ENCODE measurements at places on chromosomes 16 and 17.
A peak's percentile ranks its signal among the peaks of the same experiment; 100 is the strongest.

DNA sequence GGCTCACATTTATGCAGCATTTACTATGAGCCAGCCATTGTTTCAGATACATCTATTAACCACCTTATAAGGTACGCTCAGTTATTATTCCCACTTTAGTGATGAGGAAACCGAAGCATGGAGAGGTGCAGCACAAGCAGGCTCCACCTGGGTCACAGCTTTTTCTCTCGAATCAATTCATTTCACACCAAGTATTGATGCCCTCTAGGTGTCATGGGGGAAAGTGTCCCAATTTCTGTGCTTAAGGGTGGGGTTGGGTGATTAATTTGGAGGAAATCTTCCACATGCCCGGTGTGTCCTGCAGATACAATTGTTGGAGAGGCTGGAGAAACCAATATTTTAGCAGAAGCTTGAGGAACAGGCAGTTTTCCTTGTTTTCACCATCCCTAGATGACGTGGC is 62.7 kb upstream of the DNAJA2 start:
- no peak for DNase-seq

DNA sequence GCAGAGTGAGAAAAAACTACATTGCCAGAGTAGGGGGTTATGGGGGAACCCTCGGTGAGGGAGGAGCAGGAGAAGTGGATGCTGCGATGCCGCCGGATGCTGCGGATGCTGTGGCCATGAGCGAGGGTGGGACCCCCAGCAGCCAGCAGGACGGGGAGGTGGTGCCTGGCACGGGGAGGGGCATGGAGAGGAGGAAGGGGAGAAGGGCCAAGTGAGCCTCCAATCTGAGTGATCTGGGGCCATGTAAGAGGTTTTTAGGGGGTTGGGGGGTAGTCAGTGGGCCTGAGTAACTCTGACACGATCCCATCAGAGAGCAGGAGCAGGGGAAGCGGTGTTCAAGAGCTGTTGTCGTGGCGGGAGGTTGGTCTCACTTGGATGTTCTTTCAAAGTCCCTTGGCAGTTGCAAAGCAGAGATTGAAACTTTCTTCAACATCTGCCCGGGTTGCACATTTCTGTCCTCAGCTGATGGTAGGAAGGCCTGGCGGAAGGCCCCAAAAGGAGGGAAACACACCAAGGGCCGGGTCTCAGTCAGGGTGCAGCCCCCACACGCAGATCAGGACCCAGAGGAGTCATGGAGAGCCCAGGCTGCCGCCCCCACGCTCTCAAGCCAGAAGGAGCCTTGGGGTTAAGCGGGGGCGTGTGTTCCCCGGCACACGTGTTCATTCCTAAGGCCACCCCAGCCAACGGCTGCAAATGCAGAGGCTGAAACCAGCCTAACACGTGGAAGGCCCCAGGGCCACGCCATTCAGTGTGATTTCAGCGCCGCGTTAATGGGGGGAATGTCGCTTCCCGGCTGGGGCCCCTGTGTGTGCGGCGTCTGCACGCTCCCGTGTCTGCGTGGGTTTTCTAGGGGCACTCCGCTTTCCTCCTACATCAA is 81.7 kb downstream of the ZDHHC7 start:
- no peak for DNase-seq

GRCh38 chr17:2215616-2216364 is 87.8 kb downstream of the SMG6 start:
- DNase-seq: peak; percentile 49

DNA sequence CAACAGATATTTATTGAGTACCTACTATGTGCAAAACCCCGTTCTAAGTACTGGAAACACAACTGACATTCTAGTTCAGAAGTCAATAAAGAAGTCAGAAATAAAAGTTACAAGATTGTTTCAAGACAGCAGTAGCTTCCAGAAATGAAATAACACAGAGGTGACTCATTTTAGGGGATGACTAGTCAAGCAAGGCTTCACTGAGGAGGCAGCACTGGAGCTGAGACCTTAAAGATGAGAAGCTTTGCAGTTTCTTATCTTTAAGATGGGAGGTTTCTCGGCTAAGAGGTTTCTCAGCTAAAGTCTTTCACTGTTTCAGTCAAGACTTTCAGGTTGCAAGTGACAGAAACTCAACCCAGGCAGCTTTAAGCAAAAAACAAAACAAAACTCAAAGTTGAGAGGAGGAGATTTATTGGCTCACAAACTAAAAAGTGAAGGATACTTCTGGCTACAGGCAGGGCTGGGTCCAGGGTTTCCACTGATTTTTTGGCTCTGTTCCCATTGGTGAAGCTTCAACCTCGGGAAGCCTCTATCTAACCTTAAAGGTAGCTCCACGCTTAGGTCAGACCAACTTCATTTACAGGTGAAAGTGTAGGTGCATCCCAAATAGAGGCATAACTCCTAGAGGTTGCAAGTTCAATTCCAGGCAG is 7.4 kb upstream of the MMP2 start:
- DNase-seq: no peak

DNA sequence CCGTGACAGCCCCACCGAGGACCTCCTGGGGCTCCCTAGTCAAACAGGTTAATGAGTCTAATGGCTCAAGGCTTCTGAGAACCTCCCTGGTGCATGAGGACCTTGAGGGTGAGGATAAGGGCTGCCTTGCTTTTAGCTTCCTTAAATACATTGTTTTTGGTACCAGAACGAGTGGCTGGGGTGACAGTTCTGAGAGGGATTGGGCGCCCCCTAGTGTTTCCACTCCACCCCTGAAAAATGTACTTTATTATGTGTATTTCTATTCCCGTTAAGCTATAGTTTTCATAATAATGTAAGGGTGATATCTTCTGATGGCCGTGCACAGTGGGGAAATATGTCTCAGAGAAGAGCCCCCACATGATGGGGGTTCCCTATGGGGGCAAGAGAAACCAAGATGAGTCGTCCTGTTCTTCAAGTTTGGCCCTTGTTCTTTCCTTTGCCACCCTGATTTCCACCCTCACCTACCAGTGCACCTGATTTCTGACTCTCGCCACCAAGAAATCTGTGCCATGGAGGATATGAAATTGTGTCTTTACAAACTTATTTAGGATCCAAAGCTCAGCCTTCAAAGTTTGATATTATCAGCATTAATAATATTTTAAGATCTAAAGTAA is 14.5 kb upstream of the VWA3A start:
- peak; percentile 51 for DNase-seq

DNA sequence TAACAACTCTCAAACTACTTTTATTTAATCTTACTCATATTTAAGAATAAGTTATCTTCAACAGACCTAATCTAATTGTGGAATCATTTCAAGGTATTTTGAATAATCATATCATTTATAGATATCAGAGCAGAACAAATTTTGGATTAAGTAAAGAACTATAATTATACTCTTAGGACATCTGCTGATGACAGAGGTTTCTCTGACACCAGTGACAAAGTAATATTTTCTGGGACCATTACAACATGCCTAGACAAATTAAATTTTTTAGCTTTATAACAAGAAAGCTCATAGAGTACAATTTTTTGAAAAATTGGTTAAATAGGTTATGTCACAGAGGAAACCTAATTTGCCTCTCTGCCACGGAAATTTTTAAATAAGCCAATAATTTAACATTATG is 30.5 kb downstream of the C16orf87 start:
- no peak for DNase-seq

DNA sequence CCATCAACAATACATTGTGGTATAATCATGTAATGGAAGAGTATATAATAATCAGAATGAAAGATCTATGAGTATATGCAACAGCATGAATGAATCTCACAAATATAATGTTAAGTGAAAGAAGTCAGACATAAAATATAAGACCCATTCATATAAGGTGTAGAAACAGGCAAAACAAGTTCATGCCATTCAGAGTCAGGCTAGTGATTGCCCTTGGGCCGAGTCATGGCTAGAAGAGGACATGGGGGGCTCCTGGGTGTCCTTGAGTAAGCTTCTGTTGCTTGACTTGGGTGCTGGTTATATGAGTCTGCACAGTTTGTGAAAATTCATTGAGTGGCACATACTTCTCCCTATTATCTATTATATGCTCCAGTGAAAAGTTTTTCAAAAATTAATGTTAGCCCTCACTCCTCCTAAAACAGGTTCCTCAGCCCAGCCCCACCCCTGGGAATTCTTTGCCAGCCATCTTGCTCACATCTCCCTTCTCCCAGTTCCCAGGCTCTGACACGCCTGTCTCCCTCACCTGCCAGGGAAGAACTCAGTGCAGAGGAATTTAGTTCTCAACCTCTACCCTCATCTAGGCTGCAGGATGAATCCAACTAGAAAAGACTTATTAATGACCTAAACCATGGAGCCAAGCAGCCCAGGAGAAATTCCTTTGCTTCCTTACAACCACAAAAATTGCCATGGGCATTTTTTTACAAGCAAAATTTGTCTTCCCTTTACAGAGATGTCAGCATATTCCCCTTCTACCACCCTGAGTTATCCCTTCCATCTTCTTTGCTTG is 52.4 kb upstream of the NFAT5 start:
- no peak for DNase-seq

- DNase-seq: no peak
Observed at GRCh38 chr17:11668618-11669017, 70.3 kb downstream of the DNAH9 start.

- no peak for DNase-seq
Observed at GRCh38 chr16:77868052-77868451, 79.7 kb downstream of the VAT1L start.

GRCh38 chr16:67917140-67917851 is 14.4 kb downstream of the CTRL start:
- DNase-seq: no peak

DNA sequence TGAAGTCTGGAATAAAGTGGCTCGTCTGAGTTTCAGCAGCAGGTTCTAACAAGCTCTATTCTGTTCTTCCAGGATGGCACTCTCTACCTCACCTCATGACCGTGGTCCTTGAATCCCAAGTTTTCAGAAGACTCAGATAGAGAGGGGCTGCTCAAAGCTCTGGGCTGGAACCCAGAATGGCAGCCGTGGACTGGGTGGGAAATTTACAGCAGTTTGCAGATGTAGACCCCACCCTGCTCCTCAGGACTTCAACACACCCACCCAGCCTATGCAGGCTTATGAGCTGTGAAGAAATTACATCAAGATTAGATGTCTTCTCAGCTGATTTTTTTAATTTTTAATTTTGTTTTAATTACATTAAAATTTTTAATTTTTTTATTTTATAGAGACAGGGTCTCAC is 59.4 kb downstream of the METRNL start:
- DNase-seq: no peak

DNA sequence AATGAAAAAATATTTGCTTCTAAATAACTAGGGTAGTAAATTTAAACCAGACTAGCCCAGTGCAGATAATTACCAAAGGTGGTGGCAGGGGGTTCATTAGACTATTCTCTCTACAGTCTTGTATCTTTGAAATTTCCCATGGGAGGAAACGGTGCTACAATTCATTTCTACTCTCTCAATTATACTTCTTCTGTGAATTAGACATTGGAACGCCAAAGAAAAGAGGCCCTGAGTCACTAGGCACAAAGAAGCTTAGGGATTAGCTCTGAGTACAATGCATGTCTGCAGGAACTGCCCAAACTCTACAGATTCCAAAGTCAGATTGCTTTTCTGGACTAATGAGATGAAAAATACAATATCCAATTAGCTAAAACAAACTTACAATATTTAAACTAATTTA is 30.7 kb upstream of the ARL6IP1 start:
- no peak for DNase-seq

DNA sequence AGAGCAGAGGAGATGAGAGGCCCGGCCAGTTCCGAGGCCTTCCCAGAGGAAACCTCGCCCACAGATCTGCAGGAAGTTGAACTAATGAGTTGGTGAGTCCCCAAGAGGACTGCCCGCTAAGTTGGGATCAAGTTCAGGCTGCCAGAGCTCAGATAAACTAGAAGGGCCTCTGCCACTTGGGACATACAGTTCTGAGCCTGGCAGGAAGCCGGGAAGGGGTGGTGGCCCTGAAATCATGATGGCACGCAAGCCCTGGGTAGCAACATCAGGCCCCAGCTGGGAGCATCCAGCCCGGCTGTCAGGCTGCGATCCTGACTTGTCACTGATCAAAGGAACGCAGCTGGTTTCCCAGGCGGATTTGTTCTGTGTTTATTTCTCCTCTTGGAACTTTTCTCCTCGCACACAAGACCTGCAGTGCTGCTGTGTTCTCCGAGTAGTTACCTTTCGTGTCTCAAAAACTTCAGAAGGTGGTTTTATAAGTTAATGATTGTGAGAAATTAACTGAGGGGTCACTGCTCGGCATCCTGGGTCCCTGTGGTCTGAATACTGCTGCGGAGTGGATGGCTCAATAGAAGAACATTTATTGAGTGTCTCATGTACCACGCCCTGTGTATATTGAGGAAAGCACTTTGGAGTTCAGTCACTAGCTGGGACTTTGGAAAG is 8.0 kb upstream of the WFDC1 start:
- DNase-seq: no peak

GRCh38 chr17:79261355-79262072 is 186.9 kb downstream of the ENGASE start:
- no peak for DNase-seq

DNA sequence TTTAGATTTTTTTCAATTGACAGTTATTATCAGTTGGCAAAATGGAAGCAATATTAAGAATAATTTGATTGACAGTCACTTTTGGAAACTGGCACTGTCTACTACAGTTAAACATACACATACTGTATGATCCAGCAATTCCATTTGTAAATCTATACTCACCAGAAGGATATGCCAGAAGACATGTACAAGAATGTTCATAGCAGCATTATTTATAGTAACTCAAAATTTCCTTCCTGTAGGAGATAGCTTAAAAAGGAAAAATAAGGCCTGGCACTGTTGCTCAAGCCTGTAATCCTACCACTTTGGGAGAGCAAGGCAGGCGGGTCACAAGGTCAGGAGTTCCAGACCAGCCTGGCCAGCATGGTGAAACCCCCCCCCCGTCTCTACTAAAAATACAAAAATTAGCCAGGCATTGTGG is 89.3 kb downstream of the VMP1 start:
- DNase-seq: no peak

DNA sequence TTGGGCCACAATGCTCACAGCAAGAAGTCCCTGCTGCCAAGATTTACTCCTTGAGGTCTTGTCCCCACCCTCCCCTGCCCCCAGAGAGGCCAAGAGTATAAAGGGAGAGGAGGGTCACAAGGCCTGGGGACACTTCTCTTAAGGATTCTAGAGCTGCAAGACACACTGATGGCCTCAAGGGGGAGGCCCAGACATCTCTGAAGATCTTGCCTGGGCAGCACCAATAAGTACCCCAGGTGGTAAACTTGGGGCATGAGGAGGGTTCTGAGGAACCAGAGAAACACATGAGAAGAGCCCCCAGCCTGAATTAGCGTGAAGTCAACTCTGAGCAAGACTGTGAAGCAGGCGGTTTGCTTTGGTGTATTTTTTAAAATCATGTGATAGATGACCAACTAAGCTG is 26.8 kb upstream of the MTMR4 start:
- DNase-seq: no peak
